CD4-positive, alpha-beta T cell treated with Interleukin-1 beta for 1 hour (primary cell): ENCODE measurements at places on chromosomes 16 and 17.

DNA sequence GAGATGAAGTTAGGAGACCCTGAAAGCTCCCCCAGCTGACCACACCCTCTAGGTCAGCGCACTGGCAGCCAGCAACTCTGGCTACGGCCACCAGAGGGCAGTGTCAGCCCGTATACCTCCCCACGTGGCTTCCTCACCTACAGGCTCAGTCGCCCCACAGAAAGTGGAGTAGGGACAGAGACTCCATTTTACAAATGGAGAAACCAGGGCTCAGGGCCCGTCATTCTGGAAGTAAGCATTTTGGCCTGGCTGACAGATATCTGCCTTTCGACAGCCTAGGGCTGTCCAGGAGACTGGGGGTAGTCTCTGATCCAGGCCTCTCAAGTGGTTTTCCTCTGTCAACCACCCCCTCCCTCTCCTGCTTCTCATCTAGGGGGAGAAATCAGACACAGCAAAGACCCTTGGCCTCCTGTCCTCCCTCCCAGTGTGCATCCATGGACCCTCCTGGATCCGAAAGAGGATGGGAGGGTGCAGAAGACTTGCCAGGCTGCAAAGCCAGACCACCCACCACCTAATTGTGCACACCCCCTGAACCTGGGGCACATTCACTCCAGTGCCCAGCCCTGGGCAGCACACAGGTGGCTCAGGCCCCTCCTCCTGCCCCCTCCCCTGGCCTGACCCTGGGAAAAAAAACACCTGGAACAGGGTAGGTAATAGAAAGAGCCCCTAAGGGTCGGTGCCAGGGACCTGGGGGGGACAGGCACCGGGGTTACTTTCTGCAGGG, 3.8 kb upstream of the HAP1 start:
- DNase-seq = peak; percentile 81

- no peak for DNase-seq
Measured at GRCh38 chr16:71373073-71373472, 14.6 kb downstream of the CALB2 start.

GRCh38 chr17:66682283-66682682, 152.6 kb upstream of the CACNG5 start:
- no peak for DNase-seq

- DNase-seq = no peak
Measured at GRCh38 chr16:89037261-89038152, 56.1 kb upstream of the ACSF3 start.

GRCh38 chr17:46876353-46876887, 25.0 kb downstream of the WNT9B start:
- no peak for DNase-seq

DNA sequence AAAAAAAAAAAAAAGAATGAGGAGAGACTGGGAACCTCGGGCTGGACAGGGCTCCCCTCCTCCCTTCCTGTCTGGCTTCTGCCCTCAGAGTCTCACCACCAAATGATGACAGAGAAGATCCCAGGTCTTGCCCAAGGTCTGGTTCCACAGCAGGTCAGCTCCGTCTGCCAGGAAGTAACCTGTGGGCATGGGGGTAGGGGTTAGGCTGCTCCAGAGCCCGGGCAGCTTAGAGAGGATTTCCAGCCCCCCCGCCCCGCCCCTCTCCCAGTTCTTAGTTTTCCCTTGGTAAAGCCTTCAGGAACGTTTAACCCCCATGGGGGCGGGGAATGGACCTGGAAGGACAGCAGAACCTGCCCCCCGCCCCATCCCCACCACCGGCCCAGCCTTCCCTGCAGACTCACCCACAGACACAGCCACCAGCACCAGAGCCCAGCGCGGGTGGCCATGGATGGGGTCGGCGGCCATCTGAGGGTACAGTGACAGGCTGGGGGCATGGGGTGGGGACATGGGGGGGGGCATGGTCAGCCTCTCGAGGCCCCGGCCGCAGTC, 700 bp downstream of the TLCD2 start:
- no peak for DNase-seq
